ENCODE measurements at places on chromosomes 1 and 21.

- DNase-seq: no peak
Measured at GRCh38 chr1:116855773-116856201, 53.9 kb upstream of the PTGFRN start.

- no peak for DNase-seq
Measured at GRCh38 chr1:11963622-11964021, 16.6 kb upstream of the MFN2 start.

- peak; percentile 53 for DNase-seq
Measured at GRCh38 chr1:36156329-36157114, 562 bp downstream of the MAP7D1 start.

DNA sequence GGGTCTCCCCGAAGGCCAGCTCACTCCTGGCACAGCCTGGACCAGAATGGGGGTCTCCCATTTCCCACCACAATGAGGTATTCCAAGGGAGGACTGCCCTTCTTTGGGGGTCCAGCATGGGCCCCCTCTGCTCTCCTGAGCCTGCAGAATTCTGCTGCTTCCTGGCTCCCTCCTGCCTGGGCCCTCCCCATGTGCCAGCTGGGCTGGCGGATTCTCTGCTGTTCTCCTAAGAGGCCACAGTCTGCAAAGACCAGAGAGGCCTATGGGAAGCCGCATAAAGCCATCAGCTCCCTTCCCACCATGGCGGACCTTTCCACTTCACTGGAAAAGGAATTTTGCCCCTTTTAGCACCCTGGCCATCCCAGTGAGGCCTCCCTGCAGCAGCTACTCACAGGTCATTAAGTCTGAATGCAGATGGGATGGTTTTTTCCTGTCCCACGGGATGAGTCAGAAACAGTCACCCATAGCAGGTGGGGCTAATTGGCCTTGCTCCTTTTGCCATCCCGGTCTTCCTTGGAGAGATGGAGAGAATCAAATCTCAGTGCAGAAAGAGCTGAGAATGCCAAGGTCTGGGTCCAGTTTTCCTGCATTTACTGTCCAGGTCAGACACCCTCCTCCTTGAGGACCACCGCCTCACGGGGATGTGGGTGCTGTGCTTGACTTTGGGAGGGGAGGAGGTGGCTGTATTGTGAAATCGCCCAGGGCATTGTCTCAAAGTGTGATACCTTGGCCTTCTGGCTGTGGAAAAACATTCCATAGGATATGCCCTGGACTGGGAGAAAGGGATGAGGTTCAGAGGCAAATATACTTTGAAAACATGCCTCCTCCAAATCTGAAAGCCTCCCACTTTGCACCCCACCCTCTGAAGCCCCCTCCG lies 23.2 kb downstream of the MYBPH start:
- no peak for DNase-seq

- no peak for DNase-seq
Measured at GRCh38 chr1:96365596-96366390, 355.8 kb upstream of the PTBP2 start.

- no peak for DNase-seq
Measured at GRCh38 chr1:190124068-190124467, 353.6 kb downstream of the BRINP3 start.

- DNase-seq: no peak
Measured at GRCh38 chr1:24424207-24424606, 8.6 kb downstream of the NIPAL3 start.

GRCh38 chr1:228783418-228784040 lies 48.2 kb downstream of the RHOU start:
- DNase-seq: no peak

DNA sequence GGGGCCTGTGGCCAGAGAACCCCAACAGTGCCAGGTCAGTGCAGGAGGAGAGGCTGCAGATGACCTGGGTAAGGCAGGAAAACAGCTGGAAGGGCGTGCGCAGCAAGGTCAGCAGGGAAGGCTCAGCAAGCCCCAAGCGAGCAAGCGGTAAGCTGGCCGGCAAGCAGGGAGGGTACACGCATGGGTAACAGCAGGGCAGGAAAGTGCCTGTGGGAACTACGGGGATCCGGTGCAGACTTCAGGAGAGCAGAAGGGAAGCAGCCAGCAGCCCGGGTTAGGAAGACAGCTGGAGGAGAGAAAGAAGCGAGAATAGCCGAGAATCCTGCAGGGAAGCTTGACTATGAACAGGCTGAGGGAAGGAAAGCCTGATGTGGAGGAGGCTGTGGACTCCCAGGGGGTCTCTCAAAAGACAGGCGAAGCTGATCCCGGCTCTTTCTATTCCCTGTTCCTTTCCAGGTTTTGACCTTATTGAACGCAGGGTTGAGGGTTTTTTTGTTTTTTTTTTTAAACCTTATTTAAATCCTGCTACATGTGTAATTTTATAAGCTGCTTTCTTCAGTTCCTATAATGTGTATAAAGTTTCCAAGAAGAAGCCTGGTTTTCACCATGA lies 20.9 kb downstream of the UMODL1 start:
- DNase-seq: no peak

DNA sequence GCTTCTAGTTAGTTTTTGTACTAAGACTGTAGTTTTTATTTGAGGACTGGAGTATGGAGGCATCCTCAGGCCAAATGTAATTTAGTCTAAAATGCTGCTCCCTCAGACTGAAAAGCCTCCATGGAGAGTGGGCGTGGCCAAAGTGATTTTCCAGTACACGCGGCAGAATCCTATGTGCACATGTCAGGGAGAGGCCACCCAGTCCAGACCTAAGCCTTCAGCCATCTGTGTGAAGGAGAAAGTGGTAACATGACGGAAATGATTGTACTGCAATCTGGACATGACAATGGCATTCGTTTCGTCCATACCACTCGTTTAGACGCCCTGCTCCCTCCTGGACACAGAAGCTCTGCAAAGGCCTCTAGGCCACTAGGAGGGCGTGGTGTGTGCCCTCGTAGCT lies 56.2 kb downstream of the PCP4 start:
- no peak for DNase-seq

GRCh38 chr1:111484391-111485026 lies 10.7 kb downstream of the C1orf162 start:
- DNase-seq: no peak

- DNase-seq: no peak
Measured at GRCh38 chr1:204945565-204945977, 74.9 kb downstream of the NFASC start.

DNA sequence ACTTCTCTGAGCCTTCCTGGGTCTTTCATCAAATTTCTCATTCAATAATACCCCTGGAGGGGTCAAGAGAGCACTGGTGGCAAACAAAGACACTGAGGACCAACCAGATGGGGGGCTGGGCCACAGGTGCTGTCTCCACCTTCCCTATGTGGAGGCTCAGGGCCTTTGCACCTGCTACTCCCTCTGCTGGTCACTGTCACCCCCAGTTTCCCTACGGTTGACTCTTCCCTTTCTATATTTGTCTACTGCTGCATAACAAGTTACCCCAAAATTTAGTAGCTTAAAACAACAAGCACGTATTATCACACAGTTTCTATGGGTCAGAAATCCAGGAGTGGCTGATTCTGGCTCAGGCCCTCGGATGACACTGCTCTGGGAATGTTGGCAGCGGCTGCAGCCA lies 138.8 kb upstream of the RUNX3 start:
- no peak for DNase-seq

DNA sequence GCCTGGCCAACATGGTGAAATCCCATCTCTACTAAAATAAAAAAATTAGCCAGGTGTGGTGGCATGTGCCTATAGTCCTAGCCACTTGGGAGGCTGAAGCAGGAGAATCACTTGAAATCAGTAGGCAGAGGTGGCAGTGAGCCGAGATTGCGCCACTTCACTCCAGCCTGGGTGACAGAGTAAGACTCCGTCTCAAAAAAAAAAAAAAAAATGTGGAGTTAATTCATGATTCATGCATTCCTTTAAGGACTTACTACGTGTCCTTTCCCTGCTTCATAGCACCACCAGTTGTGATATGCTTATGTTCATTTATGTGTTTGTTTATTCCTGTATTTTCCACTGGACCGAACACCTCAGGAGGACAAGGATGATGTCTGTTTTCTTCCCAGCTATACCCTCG lies 12.7 kb upstream of the PRELP start:
- no peak for DNase-seq

- no peak for DNase-seq
Measured at GRCh38 chr1:174166530-174167264, 7.4 kb downstream of the RABGAP1L start.

GRCh38 chr1:193189442-193190095 lies 3.2 kb upstream of the B3GALT2 start:
- no peak for DNase-seq

DNA sequence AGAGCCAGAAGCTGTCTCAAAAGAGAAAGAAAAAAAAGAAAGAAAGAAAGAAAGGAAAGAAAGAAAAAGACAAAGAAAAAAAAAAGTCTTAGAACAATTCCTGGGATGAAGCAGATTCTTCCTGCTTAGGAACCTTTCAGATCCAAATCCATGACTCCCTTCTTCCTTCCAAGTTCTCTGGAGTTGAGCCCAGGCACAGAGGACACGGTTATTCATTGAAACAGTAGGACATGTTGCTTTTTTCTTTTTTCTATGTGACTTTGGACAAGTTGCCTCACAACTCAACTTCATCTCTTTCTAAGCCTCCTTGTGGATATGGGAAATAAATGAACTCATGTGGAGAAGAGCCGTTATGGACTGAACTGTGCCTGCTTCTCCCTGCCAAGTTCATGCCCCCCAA lies 14.7 kb upstream of the TNFRSF8 start:
- no peak for DNase-seq

DNA sequence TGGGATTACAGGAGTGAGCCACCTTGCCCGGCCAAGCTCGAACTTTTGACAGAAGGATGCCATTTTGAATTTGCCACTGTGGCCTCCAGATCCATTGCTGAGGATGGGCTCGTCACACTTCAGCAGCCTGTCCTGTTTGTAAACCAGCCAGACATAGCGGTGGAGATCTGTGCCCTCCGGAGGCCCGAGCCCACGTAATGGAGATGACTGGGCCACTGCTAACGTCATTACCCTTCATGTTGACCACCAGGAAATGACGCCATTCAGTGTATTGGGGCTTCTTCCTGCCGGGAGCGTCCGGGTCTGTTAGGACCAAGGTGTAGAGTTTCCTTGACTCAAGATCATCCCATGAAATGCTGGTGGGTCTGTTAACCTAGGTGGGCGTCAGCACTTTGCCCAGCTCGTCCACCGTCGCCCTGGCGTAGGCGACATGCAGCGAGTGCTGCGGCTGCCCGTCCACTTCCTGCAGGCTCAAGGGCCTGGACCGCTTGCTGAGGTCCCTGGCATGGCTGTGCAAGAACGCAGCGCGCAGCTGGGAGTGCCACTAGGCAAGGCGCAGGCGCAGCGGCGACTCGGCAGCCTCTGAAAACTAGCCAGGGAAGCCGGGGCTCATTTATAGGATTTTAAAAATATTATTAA lies 40.8 kb downstream of the PTPRC start:
- DNase-seq: peak; percentile 24

- no peak for DNase-seq
Measured at GRCh38 chr21:35994613-35995012, 65.7 kb downstream of the SETD4 start.

DNA sequence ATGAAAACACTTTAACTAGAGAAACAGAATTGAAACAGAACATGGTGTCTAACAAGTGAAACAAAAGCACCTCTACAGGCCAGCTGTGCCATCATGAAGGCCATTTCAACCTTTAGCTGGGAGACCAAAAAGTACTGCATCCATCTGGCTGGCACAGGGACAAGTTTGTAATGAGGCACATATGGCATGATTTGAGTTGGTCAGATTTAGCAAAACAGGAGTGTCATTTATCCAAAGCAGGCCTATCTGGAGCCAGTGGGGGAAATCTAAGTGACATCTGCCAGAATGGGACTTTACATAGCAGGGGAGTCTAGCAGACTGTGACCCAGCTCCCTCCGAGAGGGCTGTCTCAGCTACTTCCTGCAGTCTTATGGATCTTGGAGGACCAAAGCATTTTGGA lies 51.9 kb downstream of the DNTTIP2 start:
- DNase-seq: no peak

- no peak for DNase-seq
Measured at GRCh38 chr1:55526716-55527115, 311.6 kb upstream of the USP24 start.

- DNase-seq: no peak
Measured at GRCh38 chr1:202349206-202349928, 868 bp downstream of the PPP1R12B start.

Measured in T-helper 9 cell (primary cell).